ENCODE measurements at places on chromosomes 6 and 20.

GRCh38 chr6:37172912-37173492, 3.0 kb downstream of the PIM1 start:
- DNase-seq: no peak

DNA sequence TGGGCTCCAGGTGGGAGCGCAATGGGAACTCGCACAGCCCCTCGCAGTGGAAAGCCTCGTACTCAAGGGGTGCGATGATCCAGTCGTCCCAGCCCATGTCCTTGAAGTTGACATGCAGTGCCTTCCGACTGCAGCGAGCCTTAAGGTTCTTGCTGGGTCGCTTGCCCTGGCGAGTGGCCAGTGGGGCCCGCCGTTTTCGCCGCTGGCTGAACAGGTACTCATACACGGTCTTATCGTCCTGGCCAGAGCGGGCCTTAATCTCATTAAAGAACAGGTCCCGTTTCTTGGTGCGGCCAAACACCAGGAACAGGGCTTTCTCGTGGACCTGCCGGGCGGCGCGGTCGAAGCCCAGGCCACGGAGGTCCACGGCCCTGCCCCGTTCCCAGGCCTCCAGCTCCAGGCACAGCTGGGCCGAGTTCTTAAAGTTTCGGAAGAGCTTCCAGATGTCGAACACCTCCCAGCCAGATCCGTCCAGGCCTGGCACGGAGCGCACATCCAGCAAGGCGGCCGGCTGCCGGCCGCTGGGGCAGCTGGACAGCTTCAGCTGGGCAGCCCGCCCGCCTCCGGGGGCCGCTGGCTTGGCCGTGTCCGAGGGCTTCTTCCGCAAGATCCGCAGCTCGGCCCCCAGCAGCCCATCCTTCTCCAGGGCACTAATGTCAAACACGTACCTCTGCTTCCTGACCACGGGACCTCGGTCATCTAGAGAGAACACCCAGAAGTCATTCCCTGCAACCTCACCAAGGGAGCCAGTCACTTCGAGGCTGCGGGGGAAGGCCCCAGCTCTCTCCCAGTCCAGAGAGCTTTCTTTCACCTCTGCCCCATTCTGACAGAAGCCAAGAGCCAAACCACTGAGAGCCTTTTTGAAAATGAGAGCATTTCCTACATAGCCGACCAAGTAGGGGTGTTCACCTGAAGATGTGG, 3.7 kb downstream of the GDF5 start:
- DNase-seq: no peak

- DNase-seq: no peak
These were observed 4.0 kb upstream of the SCUBE3 start for GRCh38 chr6:35209622-35210247.

GRCh38 chr6:56802584-56802983, 152.3 kb upstream of the BEND6 start:
- no peak for DNase-seq

DNA sequence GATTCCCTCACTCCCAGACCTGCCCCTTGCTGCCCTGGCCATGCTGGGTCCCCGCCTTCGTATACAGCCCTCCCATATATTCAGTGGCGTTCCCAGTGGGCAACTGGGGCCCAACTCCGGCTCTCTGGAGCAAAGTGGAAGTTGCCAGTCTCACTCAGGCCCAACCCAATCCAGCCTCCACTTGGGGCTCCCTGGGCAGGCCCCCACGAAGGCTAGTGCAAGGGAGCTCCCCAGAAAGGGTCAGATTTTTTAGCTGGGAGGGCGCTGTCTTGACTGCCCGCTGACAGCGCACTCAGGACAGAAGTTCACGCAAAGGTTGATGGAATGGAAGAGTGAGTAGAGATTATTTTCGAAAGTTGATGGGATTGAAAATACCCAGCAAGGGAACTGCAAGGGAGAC, 5.9 kb downstream of the TP53TG5 start:
- no peak for DNase-seq

- DNase-seq: no peak
These were observed 6.2 kb downstream of the SLC9A8 start for GRCh38 chr20:49818816-49819215.

- DNase-seq: peak; percentile 79
These were observed 31.7 kb upstream of the CCN5 start for GRCh38 chr20:44683263-44684046.

GRCh38 chr6:121413879-121414278, 21.6 kb upstream of the GJA1 start:
- no peak for DNase-seq

- no peak for DNase-seq
These were observed 8.0 kb upstream of the PTPN1 start for GRCh38 chr20:50501972-50502745.

- DNase-seq: no peak
These were observed 96.0 kb upstream of the PRDM1 start for GRCh38 chr6:105990151-105990550.

- DNase-seq: no peak
These were observed 464.9 kb downstream of the PRKN start for GRCh38 chr6:162262466-162263196.

- peak; percentile 84 for DNase-seq
These were observed 693 bp downstream of the HLA-F start for GRCh38 chr6:29723666-29724588.

DNA sequence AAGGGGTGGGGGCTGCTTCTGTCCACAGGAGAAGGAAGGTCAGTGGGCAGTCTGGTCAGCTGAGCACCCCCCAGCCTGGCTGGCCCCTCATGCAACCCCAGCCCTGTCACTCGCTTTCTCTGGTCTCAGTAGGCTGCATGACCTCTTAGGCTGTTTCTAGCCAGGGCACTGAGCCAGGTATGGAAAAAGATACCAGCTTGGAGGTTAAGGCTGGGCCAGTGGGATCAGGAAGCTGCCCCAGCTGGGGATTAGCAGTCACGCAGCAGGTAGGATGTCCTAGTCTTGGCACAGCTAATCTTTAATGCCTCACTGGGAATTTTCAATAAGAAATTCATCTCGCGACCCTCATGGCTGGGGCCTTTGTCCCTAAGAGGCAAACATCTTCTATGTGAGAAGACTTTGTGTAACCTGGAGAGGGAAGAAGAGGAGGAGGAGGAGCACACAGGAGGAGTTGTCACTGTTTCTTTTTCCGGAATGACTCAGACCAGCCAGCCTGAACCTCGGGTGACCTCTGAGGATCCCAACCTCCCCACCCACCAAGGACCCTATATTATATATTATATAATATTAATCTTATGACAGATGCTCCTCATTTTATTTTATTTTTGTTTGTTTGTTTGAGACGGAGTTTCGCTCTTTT, 2.4 kb upstream of the BPIFA2 start:
- no peak for DNase-seq

DNA sequence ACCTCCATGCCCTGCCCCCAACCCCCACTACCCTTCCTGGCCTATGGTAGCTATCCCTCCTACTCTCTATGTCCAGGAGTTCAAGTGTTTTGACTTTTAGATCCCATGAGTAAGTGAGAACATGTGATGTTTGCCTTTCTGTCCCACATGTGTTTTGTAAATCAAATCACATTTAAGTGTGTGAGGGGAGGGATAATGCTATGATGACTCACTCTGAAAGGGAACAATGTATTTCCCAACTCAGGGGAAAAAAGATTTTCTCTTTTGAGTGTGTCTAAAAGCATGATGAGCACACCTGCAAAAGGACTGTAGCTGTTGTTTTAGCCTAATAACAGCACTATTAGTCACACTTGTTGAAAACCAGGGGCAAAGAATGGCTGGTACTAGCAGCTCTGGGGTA, 193.7 kb downstream of the GJA10 start:
- DNase-seq: no peak

DNA sequence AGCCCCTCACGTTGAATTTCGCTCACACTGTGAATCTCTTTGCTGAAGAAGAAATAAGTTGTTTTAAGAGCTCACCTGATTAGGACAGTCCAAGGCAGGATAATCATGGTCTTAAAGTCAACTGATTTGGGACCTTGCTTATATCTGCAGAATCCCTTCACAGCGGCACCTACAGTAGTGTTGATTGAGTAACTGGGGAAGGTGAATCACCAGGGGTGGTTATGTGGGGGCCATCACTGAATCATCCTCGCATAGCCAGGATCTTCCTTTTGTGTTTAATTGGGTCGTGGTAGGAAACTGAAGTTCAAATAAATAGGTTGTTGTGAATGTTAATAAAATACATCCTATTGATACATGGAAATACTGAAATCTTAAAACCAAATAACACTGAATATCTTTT, 20.2 kb upstream of the MICA start:
- DNase-seq: peak; percentile 24

DNA sequence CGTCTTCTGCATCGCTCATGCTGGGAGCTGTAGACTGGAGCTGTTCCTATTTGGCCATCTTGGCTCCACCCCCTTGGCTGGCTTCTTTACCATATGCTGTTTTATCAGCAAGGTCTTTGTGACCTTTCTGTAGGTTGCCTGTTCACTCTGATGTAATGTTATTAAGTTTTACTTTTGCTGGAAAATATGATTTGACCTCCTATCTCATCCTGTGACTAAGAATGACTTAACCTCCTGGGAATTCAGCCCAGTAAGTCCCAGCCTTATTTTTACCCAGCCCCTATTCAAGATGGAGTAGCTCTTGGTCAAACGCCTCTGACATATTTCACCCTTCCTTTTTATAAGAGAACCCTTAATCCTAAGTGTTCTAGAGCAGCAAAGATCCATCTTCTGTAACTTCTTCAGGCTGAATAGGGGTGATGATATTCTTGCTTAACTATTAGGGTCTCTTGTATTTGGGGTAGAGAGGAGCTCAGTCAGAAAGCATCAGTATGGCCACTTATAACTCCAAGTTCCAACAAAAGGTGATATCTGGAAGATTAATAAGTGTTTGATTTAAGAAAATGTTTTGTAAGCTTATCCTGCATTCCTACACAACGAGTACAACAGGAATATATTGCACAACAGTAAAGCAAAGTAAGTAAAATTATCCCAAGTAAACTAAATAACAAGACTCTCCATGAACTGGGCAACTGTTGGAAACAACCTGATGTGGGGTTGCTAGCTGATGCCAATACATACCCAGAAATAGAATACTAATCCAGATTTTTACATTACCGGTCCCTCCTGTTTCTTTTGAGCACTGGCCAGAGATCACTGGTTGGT, 23.1 kb upstream of the HMGN3 start:
- DNase-seq: peak; percentile 7

- DNase-seq: no peak
These were observed 922.8 kb downstream of the EPHA7 start for GRCh38 chr6:92496527-92496926.

- DNase-seq: no peak
These were observed 245.7 kb upstream of the NOX3 start for GRCh38 chr6:155701342-155701741.

DNA sequence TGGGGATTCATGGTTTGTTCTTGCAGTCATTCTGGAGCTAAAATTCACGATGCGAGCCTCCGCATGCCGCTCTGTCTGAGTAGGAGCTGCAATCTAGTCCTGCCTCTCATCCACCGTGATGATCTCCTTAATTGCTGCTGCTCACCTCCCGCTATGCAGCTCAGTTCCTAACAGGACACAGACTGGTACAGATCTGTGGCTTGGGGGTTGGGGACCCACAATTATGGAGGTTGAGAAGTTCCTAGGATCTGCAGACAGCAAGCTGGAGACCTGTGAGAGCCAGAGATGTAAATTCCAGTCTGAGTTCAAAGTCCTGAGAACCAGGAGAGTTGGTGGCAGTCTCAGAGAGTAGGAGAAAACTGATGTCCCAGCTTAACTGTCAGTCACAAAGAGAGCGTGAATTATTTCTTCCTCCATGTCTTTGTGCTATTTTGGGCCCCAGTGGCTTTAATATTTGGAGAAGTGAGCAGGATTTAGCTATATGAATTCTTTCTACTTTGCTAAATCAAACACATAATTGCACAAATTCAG, 378.7 kb upstream of the MAN1A1 start:
- no peak for DNase-seq

DNA sequence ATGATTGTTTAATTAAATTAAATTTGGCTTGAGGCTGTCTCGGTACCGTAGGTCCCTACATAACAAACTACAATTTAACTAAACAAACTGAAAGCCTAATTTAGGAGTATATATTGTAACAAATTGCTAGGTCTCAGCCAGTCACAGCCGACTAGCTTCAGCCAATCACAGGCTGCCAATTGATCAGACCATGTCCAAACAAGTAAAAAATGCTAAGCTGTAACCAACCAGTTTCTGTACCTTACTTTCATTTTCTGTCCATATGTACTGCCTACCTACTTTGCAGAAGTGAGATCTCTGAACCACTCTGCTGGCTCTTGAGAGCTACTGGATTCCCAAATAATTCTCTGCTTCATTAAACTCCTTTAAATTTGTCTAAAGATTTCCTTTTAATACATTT, 648.0 kb upstream of the GJE1 start:
- peak; percentile 59 for DNase-seq

- peak; percentile 98 for DNase-seq
These were observed 6.6 kb downstream of the L3MBTL1 start for GRCh38 chr20:43513931-43514647.

- no peak for DNase-seq
These were observed 10.9 kb downstream of the AMD1 start for GRCh38 chr6:110885526-110885925.

GRCh38 chr6:147699637-147700036, 191.1 kb downstream of the SAMD5 start:
- no peak for DNase-seq

GRCh38 chr6:139625081-139625939, 250.9 kb upstream of the CITED2 start:
- DNase-seq: no peak

- no peak for DNase-seq
These were observed 387.8 kb upstream of the RUNX2 start for GRCh38 chr6:44940367-44940766.

DNA sequence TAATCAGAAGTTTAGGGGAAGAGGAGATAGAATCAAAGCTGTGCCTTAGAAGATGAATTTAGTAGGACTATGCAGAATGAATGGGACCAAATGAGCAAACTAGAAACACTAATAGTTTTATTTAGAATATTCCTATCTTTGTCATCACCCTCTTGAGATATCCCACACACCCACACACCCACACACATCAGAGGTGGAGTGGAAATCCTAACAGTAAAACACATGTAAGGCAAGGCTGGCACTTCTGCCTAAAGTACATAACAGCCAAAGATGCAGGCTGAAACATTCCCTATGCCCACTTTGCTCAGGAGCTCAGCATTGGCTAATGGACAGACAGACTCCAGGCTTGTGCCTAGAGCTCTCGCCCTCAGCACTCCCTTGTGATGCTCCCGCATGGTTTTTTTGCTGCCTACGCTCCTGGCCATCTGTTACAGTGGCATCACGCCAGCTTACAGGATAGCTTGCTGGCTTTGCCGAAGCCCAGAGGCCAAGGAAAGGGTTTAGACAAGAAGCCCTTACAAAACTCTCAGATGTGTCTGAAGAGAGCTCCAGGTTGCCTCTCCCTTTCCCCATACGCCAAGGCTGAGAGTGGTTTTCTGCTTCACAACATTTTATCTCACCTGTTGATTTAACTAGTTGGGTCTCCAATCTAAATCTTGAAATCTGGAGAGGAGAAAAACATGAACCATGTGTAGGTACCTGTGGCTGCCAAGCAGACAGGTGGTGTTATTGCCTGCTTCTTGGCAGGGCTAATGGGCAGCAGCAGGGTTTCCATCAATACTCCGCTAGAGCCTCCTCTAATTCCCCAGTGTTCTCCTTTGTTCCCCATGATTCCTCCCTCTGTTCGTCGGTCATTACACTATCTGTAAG, 282.6 kb upstream of the ID4 start:
- no peak for DNase-seq

Data from activated CD8-positive, alpha-beta T cell treated with anti-CD3 and anti-CD28 coated beads for 36 hours (primary cell).